Cerebellar nuclear complex (tissue), 1 donor: ENCODE measurements at places on chromosomes 7 and 10.

- no peak for DNase-seq
Observed at GRCh38 chr10:125147971-125148439, 12.4 kb downstream of the CTBP2 start.

DNA sequence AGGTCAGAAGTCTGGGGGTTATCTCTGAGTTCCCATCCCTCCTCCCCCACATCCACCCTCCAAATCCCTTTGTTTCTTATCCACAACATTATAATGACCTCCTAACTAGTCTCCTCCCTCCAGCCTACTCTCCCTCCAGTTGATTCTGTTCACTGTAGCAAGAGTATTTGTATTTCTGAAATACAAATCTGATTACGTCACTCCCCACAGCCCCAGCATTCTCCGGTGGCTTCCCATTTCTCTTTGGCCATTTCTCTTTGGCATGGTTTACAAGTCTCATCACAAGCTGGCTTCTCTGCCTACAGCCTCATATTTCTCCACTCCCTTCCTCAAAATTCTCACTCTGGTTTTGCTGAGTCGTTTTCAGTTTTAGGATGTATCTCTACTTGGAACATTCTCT, 24.6 kb upstream of the MRPS33 start:
- no peak for DNase-seq

GRCh38 chr7:40969641-40970040, 733.2 kb downstream of the INHBA start:
- DNase-seq = no peak

GRCh38 chr7:20314198-20314597, 16.5 kb upstream of the ITGB8 start:
- DNase-seq = no peak

DNA sequence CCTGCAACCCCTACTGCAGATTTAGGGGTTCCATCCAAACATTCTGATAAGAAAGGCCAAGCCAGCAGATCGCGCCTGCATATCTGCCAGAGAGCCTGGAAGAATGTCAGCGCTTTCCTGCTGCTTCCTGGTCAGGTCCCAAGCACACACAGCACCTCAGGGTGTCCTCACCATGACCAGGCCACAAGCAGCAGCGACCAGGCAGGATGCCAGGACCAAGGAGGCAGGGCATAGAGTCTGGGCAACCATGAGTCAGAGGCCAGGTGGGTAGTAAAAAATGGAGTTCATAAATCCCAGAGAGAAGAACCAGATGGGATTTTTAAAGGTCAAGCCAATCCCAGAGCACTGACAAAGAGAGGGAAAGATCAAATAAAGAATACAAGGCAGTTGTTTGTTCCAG, 5.5 kb upstream of the FAM131B start:
- DNase-seq = no peak
